ENCODE measurements at places on chromosomes 13 and 19.

DNA sequence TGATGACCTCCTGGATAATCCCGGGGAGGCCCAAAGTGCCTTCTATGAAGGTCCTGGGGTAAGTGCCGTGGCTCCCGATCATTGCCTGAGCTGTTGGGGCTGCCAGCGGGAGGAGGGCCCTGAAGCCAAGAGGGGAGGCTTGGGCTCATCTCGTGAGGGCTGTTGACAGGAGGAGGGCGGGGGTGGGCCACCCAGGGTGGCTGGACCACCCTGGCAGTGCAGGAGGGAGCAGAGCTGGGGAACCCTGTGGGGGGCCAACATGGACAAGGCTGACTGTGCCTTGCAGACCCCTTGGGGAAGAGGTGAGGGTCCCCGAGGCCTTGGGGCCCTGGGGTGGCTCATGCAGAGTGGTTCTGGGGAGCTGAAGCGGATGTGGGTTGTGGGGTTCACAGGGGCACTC, 37.4 kb upstream of the EHD2 start:
- DNase-seq = no peak

DNA sequence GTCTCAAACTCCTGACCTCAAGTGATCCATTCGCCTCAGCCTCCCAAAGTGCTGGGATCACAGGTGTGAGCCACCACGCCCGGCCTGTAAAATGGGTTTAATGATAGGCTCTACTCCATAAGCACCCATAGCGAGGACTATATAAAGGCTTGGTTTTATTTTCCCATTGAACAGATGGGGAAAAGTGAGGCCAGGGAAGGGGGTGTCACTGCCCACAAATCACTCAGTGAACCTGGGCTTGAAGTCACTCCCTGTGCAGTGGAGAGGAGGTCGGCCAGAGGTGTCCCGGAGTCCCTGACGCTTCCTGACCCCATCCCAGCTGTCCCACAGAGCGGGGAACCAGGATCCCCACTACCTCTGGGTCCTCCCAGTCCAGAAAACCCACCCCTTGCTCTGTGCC, 14.9 kb downstream of the TLE2 start:
- DNase-seq = no peak

DNA sequence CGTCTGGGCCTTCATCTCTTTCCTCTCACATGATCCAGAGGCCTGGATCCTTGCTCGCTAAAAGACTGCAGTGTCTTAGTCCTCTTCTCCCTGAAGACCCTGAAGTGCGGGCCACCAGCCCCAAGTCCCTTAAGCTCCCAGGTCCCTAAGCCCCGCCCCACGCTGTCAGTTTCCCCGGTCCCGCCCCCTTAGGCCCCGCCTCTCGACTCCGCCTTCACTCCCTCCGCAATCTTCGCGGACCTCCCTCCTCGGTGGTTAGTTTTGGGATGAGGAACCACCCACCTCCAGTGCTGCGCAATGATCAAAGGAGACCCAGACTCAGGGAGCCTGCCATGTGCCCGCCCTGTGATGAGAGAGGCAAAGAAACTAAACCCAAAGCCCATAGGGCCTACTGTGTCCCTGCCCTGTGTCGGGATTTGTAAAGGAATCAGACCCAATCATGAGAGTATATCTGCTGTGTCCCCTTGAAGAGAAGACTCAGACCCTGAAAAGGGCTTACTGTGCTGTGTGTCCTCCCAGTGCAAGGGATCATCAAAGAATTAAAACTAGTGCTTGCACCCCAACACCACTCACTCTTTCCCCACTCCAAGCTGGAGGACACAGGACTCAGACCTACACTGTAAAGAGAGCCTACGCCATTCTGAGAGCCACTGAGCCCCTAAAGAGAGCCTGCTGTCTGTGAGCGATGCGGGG, 3.0 kb upstream of the COX6B1 start:
- DNase-seq = peak; percentile 91

DNA sequence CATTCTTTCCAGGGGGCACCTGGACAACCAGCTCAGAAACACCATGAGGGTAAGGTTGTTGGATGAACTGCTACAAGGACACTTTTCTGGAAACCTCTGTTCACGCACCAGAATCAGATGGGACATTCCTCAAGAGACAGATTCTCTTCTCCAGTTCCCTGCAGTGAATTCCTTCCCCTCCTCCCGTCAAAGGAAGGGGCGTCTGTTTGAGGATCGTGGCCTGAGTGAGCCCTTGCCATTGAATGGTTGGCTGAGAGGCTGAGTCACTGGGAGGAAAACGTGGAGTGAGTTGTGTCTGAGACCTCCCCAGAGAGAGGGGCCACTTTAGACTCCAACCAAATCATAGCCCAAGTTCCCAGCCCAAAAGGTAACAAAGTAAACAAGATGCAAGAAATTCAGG, 79.4 kb upstream of the ZNF507 start:
- DNase-seq = no peak

- no peak for DNase-seq
These were observed 11.6 kb upstream of the CLDN10 start for GRCh38 chr13:95540888-95541287.

GRCh38 chr13:49064476-49064875, 88.8 kb downstream of the FNDC3A start:
- no peak for DNase-seq

DNA sequence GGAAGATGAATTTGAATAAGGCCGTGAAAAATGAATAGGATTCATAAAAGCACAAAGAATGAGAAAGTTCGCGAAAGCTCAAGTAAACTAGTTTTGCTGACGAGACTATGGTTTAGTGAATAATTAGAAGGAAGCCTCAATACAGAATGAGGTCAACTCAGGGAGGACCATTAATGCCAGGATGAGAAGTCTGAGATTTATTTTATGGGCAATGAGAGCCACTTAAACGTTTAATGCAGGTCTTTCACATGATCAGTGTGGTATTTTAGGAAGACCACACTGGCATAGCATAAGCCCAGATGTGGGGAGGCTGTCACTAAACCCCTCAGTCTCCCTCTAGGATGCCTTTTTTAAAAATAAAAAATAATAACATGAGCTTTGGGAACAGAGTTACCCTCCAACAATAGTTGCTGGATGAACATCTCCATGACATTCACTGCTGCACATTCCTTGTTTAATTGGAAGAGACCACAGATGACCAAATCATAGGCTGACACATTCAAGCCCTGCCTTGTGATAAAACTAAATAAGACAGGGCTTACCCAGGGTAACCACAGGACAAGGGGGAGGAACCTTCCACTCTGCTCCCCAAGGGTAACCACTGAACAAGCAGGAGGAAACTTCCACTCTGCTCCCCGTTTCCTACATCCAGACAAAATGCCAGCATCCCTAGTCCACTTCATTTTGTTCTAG, 43.6 kb upstream of the LSM14A start:
- DNase-seq = no peak

- no peak for DNase-seq
These were observed 33.3 kb downstream of the IGFL2 start for GRCh38 chr19:46181388-46181779.

DNA sequence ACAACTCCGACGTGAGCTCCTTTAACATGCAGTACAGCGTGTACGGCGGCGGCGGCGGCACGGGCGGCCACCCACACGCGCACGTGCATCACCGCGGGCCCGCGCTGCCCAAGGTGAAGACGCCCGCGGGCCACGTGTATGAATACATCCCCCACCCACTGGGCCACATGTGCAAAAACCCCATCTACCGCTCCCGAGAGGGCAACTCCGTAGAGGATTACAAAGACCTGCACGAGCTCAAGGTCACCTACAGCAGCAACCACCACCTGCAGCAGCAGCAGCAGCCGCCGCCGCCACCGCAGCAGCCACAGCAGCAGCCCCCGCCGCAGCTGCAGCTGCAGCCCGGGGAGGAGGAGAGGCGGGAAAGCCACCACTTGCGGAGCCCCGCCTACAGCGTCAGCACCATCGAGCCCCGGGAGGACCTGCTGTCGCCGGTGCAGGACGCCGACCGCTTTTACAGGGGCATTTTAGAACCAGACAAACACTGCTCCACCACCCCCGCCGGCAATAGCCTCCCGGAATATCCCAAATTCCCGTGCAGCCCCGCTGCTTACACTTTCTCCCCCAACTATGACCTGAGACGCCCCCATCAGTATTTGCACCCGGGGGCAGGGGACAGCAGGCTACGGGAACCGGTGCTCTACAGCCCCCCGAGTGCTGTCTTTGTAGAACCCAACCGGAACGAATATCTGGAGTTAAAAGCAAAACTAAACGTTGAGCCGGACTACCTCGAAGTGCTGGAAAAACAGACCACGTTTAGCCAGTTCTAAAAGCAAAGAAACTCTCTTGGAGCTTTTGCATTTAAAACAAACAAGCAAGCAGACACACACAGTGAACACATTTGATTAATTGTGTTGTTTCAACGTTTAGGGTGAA, 6.6 kb downstream of the SLITRK5 start:
- DNase-seq = peak; percentile 76

DNA sequence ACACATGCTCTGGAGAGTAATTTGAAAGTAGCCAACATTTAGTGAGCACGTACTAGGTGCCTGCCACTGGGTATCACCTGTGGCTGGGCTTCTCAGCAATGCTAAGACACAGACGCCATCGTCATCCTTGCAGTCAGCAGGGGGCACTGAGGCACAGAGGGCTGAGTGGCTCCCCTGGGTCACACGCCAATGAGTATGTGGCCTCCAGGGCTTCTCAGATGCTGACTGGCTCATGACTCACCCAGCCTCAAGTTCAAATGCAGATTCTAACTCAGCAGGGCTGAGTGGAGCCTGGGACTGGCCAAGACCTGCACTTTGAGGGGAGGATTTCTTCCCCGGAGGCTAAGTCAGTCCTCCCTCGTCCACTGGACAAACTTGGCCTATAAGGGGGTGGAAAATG, 115.1 kb upstream of the CACNA1A start:
- no peak for DNase-seq

DNA sequence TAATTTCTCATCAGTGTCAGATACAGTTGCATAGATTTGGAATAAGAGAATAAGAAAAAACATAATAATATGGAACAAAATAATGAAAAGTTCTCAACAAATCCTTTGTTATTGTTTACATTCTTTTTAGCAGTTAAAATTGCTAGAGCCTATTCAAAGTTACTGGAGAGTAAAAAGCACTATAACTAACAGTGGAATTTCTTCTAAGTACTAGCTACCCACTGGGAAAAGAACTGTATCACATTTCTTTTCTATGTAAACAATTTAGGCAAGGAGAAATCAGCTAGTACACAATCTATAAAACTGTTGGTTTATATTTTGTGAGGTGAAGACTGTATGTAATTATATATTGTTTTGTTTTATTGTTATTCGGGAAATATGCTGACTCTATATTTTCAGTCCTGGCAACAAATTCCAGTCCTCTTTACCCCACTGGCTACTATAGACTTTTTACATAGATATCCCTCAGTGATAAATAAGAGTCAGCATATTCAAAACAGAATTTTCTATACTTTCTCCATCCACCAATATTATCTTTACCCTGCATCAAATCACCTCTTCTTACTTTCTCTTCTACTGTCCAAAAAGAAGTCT, 222.0 kb downstream of the PCDH9 start:
- DNase-seq = no peak

DNA sequence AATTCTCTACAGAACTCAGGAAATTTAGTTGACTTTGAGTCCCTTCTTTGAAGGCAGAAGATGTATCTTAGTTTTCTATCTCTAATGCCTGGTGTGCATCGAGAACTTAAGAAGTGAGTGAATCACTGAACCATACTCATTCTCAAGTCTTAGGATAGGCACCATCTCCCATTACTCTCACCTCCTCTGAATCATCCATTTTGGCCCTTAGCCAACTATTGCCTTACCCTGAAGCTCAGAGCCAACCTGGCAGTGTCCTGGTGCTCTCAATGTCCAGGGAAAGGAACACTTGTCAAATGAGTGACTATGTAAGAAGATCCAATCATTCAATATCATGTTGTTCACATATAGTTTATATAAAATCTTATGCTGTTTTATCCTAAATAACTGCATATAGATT, 146.6 kb downstream of the RGCC start:
- no peak for DNase-seq

DNA sequence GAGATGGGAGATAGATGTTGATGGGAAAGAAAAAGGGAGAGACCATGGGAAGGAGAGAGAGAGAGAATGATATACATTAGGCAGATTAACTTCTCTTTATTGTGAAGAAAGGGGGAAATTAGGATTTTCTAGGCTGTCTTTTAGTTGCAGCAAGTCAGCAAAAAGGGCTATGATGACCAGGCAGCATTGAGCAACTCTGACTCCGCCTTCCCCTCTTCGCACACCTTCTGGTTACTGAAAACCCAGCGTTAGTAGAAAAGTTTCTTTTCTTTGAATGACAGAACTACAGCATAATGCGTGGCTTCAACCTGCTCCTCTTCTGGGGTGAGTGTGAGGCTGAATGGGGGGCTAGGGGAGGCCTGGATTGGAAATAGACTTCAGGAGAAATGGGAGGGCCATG, at the start of gene ADGRE1:
ADGRE1 (plus strand) TSS at position 264 of the 400 bp plus-strand sequence; CDS start at position 294, 30 bp downstream.
- DNase-seq = no peak

DNA sequence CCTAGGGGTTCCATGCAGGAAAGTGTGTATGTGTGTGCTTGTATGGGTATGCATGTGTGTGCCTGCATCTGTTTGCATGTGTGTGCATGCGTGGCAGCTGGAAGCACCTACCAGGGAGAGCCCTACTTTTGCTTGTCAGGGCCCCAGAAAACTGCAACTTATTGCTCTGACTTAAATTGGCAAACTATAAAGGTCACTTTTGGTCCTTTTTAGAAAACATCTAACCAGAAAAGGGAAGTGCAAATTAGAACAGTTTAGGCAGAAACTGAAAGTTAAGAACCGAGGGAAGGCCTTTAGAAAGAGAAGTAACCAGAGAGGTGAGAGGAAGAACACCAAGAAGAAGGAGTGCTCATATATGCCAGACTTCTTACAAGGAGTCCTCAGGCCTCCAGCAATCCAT, 32.5 kb downstream of the DLEU7 start:
- no peak for DNase-seq

DNA sequence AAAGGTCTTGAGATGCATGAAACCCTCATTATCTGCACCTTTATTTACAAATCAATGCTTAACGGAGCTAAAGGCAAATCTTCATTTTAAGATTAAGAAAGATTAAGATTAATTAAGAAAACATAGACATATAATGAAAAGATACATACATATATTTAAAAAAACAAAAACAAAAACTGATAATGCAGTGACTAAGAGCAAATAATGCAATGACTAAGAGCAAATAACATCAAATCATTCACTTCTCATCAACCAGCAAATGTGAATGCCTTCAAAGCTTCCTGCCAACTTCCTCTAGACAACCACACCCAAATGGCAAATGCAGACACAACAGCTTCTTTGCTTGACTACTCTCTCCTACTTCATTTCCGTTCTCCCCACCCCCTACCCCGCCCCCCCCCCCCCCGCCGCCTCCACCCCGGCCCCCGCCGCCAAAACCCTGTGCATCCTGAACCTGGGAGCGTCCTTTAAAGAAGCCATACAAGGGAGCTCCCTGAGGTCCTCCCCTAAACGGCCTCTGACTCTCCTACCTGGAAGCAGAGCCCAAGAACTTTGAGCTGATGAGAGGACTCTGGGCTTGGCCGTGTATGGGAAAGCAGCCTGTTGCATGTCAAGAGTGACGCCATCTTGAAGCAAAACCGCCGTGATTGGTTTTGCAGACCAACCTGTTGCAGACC, 24.5 kb downstream of the TEX101 start:
- no peak for DNase-seq

- no peak for DNase-seq
These were observed 1.5 kb downstream of the RNF6 start for GRCh38 chr13:26220575-26220974.

Data from ecto neural progenitor cell (in vitro differentiated cells).